NCI-H2107 (cell line): ENCODE measurements at places on chromosomes 12 and 14.

- no peak for DNase-seq
Observed at GRCh38 chr12:89236748-89237383, 115.4 kb downstream of the DUSP6 start.

GRCh38 chr12:125193376-125194152, 128.3 kb downstream of the AACS start:
- no peak for DNase-seq

- DNase-seq: no peak
Observed at GRCh38 chr12:68446384-68446783, 114.2 kb upstream of the MDM1 start.

GRCh38 chr12:98814254-98814653, 169.2 kb downstream of the APAF1 start:
- no peak for DNase-seq

DNA sequence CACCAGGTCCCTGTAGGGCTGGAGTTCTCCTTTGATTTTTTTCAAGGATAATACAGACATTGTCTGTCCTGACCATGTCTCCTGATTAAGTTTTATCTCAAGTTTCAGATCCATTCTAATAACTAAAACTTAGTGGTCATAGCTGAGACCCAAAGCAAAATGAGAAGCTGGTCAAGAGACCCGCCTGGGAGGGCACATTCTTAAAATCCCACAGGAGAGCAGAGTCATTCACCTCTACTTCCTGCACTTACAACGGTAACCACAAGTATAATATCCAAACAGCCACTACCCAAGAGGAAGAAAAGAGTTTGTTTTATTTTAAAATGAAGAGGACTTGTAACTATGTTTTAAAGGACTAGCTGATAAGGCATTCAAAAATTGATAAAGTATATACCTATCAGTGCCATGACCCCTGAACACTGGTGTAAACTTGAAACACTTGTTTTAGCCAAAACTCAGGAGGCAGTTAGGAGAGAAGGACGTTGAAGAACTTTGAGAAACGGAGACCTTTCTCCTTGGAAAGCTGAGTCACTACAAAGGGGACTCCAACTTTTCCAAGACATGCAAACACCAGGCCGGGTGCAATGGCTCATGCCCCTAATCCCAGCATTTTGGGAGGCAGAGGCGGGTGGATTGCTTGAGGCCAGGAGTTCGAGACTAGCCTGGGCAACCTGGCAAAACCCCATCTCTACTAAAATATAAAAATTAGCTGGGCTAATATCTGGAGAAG, 478.2 kb downstream of the GLT1D1 start:
- no peak for DNase-seq

- no peak for DNase-seq
Observed at GRCh38 chr12:118617611-118618450, 241.5 kb downstream of the SUDS3 start.

GRCh38 chr14:35535483-35536112, 1.6 kb downstream of the INSM2 start:
- DNase-seq: no peak

- no peak for DNase-seq
Observed at GRCh38 chr14:92973261-92973797, 50.4 kb downstream of the CHGA start.

DNA sequence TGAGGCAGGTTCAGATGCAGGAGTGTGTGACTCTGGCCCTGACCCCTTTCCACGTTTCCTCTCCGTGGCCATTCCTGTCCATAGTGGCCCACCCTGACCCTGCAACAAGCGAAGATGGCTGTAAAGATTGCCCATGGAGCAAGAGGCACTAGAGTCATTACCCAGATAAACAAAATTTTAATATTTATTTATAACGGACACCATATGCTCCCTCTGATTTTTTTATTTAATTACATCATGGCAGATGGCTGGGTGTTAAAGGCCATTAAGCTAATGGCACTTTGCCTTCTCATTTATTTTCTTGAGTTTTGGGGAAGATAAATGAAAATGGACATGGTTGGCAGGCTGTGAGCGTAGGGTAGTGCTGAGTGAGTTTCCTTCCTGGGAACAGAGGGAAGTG, 58.7 kb downstream of the WSCD2 start:
- DNase-seq: no peak

DNA sequence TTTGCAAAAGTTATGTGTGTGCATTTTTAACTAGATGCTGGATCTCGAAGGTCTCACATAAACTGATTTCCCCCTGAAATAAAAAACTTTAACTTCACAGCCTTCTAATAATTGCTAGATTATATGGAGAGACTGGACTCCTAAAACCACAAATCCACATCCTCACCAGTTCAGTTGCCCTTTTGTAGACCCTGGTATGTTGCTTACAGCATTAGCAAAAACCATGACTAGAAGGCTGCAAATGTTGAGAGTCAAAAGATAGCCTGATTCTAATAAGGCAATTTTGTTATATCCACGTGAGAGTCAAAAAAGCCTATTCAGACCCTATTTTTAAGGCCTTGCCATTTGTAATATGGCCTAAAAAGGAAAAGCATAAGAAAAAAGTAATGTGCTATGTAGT, 37.4 kb downstream of the RASSF8 start:
- DNase-seq: no peak

DNA sequence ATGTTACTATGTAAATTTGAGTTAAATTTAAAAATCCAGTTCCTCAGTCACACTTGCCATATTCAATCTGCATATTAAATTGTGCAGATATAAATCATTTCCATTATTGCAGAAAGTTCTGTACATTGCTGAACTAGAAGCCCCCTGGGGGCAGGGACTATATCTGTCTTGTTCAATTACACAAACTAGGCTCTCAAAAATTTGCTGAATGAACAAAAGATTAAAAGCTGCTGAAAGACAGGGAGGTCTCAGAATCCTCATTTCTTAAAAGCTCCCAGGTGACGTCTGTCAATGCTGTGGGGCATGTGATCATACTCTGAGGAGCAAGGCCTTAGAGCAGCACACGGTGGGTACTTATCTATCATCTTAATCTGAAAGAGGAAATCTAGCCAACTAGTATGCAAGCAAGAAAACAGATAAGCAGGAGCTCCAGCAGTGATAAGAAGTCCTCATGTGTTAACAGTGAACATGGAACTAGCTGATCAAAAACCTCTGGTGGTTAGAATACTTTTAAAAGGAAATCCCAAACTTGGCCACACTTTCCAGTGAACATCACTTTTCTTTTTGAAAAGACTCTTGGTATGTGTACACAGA, 60.5 kb downstream of the APPL2 start:
- DNase-seq: no peak

DNA sequence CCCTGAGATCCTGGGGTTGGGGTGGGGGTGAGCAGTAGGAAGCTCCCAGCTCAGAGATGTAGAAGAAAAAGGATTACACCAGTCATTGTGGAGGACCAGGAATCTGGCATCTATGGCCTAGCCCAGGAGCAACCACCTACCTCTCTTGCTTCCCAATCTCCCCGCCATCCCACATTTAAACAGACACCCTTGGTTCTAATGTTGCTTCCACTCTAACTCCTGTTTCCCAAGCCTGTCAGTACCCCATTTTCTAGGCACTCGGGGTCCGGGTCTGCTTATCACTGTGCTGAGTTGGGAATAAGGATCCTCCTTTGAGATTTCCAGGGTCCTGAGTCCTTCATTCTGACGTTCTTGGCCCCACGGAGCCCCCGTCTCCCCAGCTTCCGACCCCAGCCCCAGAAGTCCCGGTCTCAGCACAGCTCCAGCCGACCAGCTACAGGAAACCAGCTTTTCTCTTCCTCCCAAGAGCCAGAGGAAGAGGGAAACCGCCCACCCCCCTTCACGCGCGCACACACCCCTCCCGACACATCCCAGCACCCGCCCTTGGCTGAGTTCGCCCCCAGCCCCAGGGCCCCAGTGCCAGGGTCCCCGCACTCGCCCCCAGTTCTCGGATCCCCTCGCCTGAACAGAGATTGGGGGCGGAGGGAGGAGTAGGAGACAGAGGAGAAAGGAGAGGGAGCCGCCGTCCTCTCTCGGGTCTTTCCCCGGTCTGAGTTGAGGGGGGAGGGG, 1.2 kb downstream of the ITGA5 start:
- no peak for DNase-seq

DNA sequence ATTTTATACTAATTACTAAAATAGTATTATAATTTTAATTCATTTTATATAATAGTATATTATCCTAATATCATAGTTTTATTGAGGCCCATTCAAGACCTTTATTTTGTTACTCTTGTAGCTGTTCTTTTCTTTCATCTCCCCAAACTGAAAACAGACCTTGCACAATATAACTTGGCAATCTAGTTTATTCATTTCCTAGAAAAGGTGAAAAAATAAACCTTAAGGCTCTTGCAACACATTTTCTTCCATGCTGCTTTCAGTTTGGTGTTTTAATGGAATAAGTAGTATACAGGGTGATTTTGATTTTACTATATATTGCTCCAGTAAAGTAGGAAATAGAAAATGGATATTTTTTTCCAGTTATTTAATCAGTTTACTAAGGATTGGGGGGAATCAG, 174.0 kb downstream of the SLC2A13 start:
- no peak for DNase-seq

- DNase-seq: no peak
Observed at GRCh38 chr12:5567016-5567725, 135.3 kb downstream of the NTF3 start.

DNA sequence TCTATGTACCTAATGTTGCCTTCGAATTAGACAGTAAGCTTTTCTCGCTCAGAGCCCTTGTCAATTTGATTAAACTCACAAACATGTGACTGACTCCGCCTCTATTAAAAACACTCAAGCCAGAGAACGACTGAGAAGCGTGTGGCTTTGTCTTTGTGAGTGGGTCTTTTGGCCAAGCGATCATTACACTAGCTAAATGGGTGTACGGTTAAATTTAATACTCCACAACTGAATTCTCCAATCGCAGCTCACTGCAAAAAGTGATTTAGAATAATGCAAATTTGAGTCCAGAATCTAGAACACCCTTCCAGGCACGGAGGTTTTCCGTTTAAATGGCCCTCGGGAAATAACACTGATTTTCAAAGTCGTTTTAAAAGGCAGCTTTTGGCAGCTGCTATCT, 253.7 kb downstream of the EFCAB11 start:
- no peak for DNase-seq

- DNase-seq: peak; percentile 28
Observed at GRCh38 chr14:51157012-51157411, 62.1 kb upstream of the TRIM9 start.
